Stimulated activated CD8-positive, alpha-beta memory T cell treated with anti-CD3 and anti-CD28 coated beads, Interleukin-4, amount 100 ng/mL, for 48 hours (primary cell): ENCODE measurements at places on chromosomes 4 and X.

DNA sequence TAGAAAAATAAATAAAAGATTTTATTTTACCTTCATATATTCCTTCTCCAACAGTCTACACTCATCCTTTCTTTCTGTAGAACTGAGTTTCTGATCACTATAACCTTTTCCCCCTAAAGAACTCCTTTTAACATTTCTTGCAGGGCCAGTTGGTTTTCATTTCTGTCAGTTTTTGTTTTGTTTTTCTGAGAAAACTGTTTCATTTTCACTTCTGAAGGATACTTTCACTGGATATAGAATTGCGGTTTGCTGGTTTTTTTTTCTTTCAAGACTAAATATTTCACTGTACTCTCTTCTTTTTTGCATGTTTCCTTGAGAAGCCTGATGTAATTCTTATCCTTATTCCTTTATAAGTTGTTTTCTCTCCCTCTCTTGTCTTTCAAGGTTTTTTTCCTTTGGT lies 90.4 kb upstream of the EOLA2 start:
- DNase-seq: no peak

DNA sequence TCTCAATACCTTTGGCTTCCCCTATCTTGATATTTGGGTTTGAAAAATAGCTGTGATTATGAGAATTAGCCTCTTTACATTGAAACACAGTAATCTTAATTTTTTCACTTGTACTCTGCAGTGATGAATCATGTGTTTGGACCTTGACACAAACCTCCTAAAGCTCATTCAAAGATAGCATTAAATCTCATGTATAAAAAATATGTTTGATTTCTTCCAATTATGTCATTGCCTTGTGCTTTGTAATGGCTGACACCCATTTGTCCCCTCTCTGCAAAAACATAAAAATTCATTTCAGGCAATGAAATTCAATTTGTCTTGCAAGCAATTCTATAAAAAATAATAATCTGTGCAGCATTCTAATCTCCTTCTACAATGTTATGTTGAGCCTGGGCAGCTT lies 422.4 kb upstream of the BOD1L1 start:
- no peak for DNase-seq

GRCh38 chrX:153533091-153533490 lies 15.6 kb downstream of the ATP2B3 start:
- no peak for DNase-seq

DNA sequence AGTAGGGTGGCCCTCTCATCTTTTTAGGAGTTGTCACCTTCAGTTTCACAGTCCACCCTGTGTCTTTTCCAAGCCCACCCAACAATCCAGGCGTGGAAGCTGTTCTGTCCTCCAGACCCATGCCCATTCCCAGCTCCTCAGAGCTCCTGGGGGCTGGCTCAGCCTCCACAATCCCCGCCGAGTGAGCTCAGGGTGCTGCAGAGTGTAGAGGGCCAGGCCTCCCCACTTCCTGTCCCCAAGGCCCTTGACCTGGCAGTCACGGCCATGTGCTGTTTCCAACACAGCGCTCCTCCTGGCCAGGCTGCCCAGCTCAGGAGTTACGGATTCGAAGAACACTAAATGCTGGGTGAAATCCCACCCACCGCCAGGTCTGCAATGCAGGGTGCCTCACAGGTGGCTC lies 31.8 kb downstream of the PDHA1 start:
- DNase-seq: no peak

DNA sequence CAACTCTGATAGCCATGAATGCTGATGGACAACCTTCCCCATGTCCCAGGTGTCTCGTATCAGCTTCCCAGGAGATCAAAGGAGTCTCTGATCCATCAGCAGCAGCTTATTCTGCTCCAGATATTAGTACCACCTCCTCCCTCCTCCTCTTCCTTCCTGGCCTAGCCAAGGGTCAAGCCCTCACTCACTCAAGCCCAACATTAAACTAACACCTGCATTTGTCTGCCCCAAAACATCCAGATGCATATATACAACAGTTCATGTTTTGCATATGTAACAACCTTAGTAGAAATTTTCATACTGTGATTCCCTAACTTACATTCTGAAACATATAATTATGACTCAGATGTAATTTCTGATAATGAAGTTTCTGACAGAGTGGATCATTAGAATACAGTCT lies 29.9 kb downstream of the BCLAF3 start:
- DNase-seq: no peak

DNA sequence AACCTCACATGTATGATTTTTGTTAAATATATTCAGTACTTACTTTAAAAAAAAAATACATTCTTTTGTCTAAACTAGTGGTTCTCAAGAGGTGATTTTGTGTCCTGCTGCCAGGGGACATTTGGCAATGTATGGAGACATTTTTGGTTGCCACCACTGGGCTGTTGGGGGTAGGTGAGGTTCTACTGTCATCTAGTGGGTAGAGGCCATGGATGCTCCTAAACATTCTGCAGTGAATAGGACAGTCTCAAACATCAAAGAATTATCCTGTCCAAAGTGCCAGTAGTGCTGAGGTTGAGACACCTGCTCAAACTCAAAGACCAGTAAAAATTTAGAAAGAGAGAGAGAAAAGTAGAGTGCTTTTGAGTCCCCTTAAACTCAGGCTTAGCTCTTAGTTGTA lies 32.9 kb upstream of the PGM2 start:
- no peak for DNase-seq

DNA sequence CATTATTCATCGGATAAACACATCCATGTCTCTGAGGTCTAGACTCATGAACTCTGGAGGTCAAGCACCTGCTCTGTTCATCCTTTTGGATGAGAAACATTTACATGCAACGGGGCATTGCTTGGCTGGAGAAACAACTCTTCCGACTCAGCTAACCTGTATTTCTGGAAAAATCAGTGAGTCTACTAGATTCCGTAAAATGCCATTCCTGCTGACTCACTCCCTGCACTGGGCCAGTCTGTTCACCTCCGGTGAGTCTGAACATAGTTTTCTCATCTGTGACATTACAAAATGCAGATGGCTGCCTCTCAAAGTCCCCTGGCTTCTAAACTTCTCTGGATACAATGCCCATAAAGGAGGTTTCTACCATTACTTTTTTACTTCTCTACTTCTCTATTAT lies 185.7 kb upstream of the HS3ST1 start:
- DNase-seq: no peak

DNA sequence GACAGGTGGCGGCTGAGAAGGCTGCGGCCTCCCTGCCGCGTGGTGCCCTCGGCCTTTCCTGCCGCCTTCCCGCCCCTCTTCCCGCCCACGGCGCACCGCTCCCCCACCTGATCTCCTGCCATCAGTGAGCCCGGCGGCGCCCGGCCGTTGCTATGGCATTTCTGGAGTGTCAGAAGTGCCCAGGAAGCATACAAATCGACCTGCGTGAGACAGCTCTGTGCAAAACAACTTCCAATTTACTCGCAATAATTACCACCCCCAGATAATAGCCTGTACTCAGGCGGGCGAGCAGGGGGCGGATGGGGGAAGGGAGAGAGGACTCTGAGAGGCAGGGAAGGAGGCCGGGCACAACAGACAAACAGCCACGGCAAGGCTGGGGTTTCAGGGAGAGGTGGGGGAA lies 16.6 kb upstream of the ERCC6L start:
- DNase-seq: no peak

- no peak for DNase-seq
Measured at GRCh38 chrX:13828392-13828791, 11.5 kb upstream of the GPM6B start.
